ENCODE measurements at places on chromosomes 3 and 15.
A peak's percentile ranks its signal among the peaks of the same experiment; 100 is the strongest.

DNA sequence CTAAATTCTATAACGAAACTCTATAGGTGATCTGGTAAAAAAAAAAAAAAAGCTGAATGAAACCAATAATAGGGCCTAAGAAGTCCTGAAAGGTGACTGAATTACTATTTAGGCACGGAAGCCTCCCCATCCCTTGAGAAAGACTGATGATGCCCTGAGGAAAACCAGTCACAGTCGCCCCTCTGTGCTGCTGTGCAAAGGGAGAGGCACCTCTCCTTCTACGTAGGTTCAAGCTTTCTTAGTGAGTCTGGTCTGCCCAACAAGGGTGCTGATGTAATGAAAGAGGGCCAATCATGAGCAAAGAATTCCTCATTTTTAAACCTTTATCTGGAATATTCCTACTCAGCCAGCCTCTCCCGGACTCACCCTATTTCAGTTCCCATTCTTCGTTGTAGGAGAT lies 11.9 kb downstream of the NPHP3 start:
- no peak for DNase-seq

- no peak for DNase-seq
These were observed 106.1 kb upstream of the FRMD4B start for GRCh38 chr3:69491975-69492374.

GRCh38 chr3:56796202-56796601 lies 5.5 kb downstream of the ARHGEF3 start:
- peak; percentile 42 for DNase-seq

- DNase-seq: peak; percentile 17
These were observed 364.6 kb upstream of the ZNF385D start for GRCh38 chr3:22115581-22115980.

- DNase-seq: no peak
These were observed 55.0 kb upstream of the SOX14 start for GRCh38 chr3:137709011-137709601.

DNA sequence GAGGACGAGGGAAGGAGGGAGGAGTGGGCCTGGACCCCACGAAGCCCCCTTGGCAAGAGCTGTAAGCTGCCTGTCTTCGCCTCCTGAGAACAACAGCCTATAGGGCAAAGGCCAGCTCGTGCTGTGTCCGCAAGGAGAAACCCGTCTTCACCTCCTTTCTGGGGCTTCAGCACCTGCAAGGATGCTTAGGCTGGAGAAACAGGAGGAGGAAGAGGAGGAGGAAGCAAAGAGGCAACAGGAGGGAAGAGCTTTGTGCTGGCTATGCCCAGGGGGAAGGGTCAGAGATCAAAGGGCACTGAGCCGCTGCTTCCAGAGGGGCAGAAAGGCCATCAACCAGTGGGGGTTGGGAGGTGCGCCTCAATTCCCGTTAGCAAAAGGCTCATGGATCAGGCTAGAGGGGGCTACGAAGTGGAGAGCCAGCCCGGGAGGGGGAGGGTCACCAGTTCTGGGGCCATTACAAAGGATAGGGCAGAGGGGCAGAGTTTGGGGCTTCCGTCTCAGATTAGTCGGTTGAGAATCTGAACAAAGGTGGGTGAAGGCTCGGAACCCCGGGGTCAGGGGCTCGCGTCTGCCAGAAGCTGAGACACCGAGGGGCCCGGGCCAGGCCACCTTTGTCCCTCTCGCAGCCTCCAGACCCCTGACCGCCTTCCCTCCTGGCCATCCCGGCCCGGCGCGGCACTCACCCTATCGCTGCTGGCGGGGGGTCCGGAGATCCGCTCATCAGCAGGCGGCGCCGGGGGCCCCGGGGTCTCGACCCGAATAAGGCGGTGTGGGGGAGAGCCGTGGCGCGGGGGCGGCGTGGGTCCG lies 792 bp downstream of the SHF start:
- no peak for DNase-seq

DNA sequence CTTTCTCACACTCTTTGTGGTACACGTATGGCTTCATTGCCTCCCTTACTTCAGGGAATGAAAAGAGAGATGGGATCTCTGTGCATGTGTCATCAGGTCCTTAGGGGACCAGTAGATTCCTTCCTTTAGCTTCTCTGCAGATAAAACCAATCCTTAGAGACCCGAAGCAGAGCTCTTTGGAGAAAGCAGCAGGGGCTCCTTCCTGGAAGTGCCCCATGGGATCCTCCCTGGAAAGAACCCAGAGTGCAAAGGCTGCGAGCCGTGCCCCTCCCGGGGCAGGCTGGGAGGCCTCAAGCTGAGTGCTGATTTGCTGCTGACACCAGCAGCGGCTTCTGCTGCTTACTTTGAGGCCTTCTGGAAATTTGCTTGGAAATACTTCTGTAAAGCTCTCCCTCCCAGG lies 328.6 kb upstream of the RGMA start:
- DNase-seq: peak; percentile 57

DNA sequence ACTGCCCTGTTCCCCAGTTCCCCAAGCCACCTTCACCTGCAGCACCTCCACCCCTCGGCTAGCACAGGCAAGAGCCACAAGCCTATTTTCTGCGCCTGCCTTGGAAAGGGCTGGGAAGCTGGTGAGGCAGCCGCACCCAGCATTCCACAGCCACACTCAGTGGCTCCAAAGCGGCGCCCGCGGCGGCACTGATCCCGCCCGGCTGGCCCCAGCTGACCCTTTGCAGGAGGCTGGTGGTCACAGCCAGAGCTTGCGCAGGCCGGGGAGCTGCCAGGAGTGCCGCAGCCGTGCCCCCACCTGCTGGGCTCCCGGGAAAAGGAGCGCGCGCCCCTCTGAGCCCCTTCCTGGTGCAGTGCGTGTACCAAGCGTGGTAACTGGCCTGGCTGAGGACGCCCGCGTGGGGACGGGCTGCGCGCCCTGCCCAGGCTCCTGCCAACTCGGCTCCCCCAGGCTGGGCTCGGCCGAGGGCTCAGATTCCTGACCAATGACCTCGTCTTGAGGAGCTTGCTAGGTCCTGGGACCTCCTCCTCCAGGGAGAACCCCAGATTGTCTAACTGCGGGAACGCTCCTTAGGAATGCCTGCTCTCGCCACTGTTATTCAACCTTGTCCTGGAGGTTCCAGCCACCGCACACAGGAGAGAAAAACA lies 13.3 kb downstream of the GRAMD2A start:
- peak; percentile 52 for DNase-seq

DNA sequence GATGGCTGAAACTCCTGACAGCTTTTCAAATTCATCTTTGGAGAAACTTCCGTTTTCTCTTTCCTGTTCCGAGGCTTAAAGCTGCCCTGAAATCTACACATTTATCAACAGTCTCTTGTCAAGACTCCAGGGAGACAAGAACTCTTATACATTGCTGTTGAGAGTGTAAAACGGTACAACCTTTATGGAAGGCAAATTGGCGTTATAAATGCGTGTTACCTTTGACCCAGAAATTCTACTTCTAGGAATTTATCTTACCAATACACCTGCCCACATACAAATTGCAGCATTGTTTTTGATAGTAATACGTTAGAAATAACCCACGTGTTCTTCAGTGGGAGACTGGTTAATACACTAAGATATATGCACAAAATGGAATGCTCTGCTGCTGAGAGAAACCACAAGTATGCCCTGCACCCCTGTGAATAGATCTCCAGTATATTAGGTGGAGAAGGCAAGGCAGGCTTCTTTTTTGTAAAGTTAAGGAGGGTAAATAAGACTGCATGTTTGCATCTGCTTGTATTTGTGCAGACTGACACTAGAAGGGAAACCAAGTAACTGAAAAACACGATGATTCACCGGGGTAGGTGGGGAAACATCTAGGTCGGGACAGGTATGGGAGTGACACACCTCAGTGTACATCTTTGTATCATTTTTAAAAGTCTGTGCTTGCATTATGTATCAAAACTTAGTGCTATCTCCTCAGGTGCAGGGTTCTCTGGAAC lies 97.5 kb downstream of the IGF1R start:
- DNase-seq: peak; percentile 55

DNA sequence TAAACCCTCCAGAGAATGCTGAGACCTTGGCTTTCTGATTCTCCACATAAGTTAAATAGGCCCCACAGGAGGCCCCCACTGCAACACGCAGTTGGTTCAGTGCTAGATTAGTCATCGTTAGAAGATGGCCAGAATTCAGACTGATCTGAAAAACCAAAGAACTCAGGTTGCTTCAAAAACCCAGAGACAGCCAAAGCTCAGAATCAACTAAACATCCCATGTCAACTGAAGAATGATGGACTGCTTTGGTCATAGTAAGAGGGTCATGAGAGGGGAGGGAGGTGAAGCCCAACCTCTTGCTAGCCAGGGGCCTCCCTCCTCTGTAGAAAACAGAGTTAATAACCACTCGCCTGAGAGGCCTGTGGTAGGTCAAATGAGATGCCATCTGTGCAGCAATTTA lies 93.1 kb downstream of the AKAP13 start:
- DNase-seq: peak; percentile 68

DNA sequence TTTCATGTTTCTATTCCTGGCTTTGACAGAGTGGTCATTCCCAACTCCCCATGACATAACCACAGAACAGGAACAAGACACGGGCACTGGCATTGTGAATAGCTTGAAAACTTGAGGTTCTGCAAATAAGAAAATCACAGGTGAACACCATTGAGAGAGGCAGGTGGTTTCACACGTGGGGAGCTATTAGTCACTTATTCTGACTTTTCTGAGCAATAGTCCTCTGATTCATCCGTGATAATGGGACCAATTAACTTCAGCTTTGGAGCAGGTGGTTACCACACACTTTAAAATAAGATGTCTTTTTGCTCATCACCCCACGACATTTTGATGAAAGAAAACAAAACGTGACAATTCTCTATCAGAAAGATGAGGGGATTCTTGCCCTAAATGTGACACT lies 224.7 kb downstream of the KLF13 start:
- no peak for DNase-seq

- DNase-seq: no peak
These were observed at the start of gene NAALADL2 for GRCh38 chr3:174859114-174859735. TSS of gene NAALADL2 (plus strand) at chr3:174859334.

GRCh38 chr15:71599418-71600151 lies 210.8 kb upstream of the NR2E3 start:
- DNase-seq: no peak

DNA sequence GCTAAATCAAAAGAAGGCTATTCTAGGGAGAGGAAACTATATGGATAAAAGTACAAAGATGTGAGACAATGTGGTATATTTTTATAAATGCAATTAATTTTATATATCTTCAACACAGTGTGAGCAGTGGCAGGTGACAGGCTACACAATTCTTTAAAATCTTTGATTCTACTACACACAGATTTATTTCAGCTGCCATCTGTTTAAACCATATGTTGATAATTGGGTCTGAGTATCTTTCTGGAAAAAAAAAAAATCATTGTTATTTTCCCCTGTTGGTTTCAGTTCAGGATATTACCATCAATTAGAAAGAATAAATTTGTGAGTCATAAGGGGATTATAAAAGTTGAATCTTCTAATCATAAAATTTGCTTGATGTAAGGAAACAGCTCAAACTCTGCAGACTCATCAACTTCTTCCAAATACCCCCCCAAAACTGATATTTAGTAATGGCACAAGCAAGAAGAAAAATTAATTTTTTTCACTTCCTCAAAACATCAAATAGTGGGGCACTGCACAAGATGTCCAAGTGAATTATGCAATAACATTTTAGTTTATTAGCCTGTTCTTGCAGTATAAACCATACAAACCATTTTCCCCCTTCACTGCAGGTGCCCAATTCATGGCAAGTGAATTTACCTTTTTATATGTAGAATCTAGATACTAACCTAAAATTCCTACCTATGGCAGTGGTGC lies 12.0 kb downstream of the PIERCE2 start:
- DNase-seq: no peak
